Aorta (tissue), 5 donors: ENCODE measurements at places on chromosomes 3 and 15.

DNA sequence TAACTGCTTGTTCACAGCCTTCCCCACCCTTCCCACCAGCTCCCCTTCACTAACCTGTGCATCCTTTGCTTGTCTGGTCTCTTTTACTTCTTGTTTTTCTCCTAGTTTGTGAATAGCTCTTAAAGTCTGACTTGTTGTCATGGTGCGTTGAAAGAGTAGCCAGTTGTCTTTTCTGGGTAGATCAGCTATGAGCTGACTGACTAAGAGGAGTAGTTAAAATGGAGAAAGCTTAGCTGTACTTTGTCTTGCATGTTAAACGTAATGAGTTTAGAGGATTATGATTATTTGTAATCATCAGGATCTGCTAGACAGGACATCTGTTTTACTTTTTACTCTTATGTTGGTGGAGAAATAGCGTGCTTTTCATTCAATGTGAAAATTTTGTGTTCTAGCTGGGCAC lies 35.9 kb downstream of the ATP2C1 start:
- H3K4me3 ChIP-seq, result no peak overlapping the region
- DNase-seq, result no peak
- H3K27me3 ChIP-seq, result no peaks in the 10 kb centered on the region
- H3K36me3 ChIP-seq, result no peaks in the 10 kb centered on the region

DNA sequence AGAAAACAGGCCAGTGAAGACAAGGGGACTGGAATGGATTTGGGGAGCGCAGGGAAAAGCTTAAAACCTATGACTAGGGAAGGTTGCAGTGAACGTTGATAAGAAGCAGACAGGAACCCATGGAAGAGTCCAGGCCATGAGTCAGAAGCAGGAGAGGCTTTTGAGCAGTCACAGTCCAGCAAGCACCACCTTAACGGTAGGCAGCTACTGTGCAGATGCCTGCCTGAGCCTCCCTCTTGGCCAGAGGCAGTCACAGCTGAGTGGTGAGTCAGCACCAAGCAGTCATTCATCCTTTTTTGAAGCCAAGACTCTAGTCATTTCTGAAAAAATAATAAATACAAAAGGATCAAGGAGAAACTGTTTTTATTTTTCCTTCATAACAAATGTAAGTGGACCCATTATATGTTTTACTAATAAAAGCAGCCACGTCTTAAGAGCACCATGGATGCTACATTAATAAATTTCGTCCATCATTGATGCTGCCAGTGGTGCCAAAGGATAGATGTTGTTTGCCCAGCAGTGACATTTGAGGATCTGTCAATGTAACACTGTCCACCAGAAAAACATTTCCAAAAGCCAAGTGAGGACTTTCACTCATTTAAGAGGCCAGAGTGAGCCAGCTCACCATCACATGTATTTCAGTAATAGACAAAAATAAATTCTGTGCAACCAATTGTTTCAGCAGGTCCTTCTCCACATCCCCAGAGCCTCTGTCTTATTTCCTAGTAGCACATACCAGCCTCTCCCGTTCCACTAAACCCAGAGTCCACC lies 42.1 kb upstream of the ACTC1 start:
- no peaks in the 10 kb centered on the region for H3K36me3 ChIP-seq
- peaks cover 1% of the 10 kb centered on the region for H3K4me1 ChIP-seq
- no peak overlapping the region for H3K4me3 ChIP-seq
- no peaks in the 10 kb centered on the region for H3K27me3 ChIP-seq
- peak; percentile 72 for DNase-seq

GRCh38 chr3:193879099-193879863 lies 256.7 kb upstream of the HES1 start:
- no peak overlapping the region for H3K27ac ChIP-seq
- no peaks in the 10 kb centered on the region for H3K27me3 ChIP-seq
- H3K36me3 ChIP-seq, result no peaks in the 10 kb centered on the region
- DNase-seq, result no peak
- H3K4me3 ChIP-seq, result no peak overlapping the region

DNA sequence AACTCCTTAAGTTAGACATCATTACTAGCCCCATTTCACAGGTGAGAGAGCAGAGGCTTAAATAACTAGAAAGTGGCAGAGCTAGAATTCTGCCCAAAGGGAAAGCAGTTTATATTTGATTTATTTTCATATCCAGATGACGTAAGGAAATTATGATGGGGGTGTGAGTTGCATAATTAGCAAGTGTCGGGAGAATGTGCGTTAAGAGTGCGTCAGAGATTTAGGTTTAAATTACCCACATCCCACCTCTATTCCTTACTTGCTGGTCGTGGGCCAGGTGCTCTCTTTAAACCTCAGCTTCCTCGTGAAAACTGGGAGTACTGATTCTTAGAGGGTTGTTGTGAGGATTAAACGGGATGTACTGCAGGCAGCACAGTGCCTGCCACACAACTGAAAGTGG lies 32.3 kb downstream of the FSTL1 start:
- no peak overlapping the region for H3K4me3 ChIP-seq
- peaks cover 2% of the 10 kb centered on the region for H3K36me3 ChIP-seq
- DNase-seq, result no peak
- no peaks in the 10 kb centered on the region for H3K27me3 ChIP-seq
- no peak overlapping the region for H3K27ac ChIP-seq

GRCh38 chr3:116417151-116417550 lies 28.1 kb downstream of the LSAMP start:
- no peak overlapping the region for H3K27ac ChIP-seq
- no peaks in the 10 kb centered on the region for H3K36me3 ChIP-seq
- no peaks in the 10 kb centered on the region for H3K27me3 ChIP-seq
- DNase-seq, result no peak

- DNase-seq, result no peak
- no peaks in the 10 kb centered on the region for H3K36me3 ChIP-seq
- no peak overlapping the region for H3K4me3 ChIP-seq
- H3K27me3 ChIP-seq, result no peaks in the 10 kb centered on the region
- no peaks in the 10 kb centered on the region for H3K4me1 ChIP-seq
These were observed 16.9 kb upstream of the KLHL24 start for GRCh38 chr3:183618542-183618941.

DNA sequence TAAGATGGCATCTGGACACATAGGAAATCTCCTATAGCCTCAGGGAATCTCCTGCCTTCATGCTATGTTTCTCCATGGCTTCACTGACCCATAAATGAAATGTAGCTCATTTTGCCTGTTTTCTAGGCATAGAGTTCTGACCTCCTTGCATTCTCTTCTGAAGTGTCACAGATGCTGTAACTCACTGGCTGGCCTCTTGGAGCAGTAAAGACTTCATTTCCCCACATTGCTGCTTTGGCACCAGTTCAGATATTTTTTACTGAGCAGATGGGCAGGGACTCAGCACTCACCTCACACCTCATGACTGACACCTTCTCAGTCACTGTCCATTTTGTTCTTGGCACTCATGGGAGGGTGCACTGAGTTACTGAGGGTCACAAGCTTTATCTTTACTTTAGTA lies 286.7 kb upstream of the TGFBR2 start:
- no peaks in the 10 kb centered on the region for H3K36me3 ChIP-seq
- peak; percentile 43 for DNase-seq
- H3K27ac ChIP-seq, result no peak overlapping the region

- H3K4me1 ChIP-seq, result no peaks in the 10 kb centered on the region
- no peaks in the 10 kb centered on the region for H3K27me3 ChIP-seq
- no peak overlapping the region for H3K27ac ChIP-seq
- H3K36me3 ChIP-seq, result no peaks in the 10 kb centered on the region
- H3K4me3 ChIP-seq, result no peak overlapping the region
These were observed 46.0 kb downstream of the GALK2 start for GRCh38 chr15:49215768-49216739.
